ENCODE measurements at places on chromosomes 3 and 15.
A peak's percentile ranks its signal among the peaks of the same experiment; 100 is the strongest.

DNA sequence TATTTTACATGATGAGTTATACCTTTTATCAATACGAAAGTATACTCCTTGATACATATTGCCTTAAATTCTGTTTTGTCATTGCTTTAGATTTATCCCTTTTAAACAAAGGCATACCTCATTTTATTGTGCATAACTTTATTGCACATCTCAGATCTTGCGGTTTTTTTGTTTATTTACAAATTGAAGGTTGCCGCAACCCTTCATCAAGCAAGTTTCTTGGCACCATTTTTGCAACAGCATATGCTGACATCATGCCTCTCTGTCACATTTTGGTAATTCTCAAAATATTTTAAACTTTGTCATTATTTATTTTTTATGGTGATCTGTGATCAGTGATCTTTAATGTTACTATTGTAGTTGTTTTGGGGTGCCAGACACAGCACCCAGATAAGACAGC, 20.9 kb downstream of the SNRK start:
- DNase-seq = no peak

- no peak for DNase-seq
Measured at GRCh38 chr3:121739902-121740301, 9.6 kb downstream of the GOLGB1 start.

DNA sequence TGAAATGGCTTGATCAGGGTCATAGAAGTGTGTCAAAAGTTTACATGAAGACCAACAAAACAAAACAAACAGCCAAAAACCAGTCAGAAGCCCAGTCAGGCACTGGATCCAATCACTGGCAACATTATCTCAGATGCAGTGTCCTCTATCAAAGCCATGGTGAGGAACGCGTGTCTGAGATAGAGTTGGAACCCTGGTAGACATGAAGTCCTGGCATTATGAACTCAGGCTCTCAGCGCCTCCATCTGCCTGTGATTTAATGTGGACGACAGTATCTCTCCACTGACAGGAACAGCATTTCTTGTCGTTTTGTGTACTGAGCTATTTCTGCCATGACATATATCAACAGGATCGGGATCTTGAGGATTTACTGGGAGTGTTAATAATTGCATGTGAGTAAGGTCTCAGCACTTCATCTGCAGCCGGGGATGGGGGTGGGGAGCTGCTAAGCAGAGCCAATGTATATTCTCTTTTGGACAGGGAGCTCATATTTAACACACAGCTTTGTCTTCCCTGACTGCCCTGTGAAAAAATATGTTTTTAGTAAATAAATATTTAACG, 1120.0 kb downstream of the IGSF11 start:
- no peak for DNase-seq

DNA sequence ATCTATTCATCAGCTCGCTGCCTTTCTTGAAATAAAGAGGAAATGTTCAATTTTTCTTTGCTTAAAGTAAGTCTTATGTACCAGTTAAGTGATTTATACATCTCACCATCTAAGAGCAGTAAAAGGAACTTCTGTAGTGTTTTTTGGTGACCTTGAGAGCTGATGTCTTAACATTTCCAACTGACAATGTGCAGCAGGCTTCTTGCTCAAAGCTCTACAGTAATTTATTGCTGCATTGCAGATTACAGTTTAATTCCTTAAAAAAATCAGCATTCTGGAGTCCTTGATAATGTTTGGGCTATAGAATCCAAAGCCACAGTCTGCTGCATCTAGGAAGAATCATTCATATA, 61.6 kb downstream of the DIPK2A start:
- no peak for DNase-seq

GRCh38 chr15:69548395-69549180, 96.0 kb downstream of the RPLP1 start:
- DNase-seq = no peak

GRCh38 chr3:24937780-24938179, 443.1 kb upstream of the THRB start:
- DNase-seq = no peak

GRCh38 chr3:187968883-187969580, 184.9 kb upstream of the LPP start:
- no peak for DNase-seq

DNA sequence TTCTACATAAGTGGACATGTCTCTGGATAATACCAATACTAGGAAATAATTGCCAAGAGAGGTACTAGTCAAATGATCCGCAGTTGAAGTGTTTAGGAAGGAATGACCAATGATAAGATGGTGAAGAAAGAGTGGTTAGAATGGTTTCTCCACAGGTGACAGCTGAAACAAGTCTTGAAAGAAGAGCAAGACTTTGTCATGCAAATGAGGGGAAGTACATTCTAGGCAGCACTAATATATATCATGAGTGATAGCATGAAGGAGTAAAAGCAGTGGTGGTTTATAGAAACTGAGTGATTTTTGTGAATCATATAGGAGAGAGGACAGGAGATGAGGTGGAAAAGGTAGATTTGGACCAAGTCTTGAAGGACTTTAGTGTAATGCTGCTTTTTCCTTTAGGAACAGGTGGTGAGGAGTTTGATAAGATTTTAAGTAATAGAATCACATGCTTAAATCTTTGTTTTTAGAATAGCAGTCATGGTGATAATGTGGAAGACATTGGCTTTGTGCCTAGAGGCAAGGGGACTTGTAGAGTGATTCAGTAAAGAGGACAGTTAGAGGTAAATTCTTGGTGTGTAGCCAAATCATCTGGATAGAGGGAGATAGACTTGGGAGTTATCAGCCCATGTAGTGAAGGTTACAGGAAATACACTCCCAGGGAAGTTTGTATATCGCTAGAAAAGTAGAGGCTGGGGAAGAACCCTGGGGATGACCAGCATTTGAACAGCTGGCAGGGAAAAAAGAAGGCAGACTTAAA, 31.9 kb downstream of the SLMAP start:
- DNase-seq = peak; percentile 14

DNA sequence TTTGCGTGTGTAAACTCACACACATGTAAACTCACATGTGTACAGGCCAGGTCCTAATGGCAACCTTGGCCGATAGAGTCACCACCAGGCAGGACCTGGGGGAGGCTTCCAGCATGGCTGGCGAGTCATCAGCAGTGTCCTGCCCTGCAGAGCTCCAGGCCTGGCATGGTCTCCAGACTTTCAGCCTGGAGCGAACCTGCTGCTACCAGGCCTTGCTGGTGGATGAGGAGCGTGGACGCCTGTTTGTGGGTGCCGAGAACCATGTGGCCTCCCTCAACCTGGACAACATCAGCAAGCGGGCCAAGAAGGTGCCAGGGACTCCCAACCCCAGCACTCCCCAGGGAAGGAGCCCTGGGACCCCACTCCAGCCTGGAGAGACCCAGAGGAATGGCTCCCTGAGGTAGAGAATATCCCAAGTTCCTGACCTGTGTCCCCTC, 1.0 kb downstream of the SEMA3B start:
- no peak for DNase-seq

DNA sequence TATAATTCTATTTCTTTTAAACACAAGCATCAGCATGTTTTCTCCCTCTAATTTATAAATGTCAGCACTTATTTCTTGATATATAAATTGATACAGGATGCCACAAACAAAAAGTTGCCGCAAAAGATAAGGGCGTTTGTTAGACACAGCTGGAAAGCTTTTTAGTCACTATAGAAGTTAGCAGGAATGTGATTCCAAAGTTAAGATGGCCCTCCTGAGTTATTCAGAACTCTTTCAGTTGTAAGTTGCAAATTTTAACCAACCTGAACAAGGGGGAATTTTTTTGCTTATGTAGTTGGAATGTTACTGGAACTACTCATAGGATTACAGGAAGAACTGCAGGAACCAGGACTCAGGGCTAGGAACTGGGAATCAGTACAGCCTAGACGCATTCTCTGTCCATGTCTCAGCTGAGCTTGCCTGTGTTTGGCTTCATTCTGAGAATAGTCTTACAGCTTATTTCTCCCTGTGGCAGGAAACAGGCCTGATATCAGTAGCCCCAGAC, 166.3 kb downstream of the VGLL4 start:
- no peak for DNase-seq

DNA sequence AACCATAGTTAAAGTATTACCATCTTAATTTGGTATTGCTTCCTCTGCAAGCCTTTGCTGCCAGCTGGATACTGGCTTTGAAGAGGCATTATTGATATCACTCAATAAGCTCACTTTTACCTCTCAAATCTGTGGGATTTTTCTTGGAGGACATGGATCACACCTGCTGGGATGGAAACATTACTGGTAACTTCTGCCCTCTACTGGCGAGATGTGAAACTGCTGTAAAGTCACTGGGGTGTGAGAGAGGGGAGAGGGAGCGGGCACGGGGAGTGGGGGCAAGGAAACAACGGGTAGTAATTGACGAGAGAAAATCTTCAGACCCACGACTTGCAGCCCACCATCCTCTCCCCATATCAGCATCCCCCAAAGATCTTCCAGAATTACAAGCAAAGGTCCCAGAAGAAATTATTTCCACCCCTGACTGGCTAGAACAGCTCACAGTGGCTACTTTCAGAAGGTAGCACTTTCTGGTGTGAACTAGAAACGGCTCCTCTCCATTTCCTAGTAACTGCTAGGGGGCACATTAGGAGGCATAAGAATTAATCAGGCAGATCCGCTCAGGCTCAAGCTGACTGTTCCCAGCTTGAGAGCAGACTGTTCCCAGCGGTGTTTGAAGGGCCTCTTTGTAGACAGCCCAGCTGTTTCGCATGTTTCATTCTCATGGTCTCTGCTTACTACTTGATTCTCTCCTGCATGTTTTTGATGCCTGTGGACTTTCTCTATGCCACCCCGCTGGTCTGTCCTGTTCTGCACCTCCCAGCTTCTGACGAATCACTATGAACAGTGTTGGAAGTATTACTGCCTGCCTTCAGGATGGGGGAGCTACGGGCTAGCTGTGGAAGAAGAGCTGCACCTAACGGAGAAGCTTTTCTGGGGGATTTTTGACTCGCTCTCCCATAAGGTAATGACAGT, 230.4 kb upstream of the CHRM5 start:
- peak; percentile 41 for DNase-seq

- DNase-seq = no peak
Measured at GRCh38 chr3:40287248-40287647, 22.3 kb upstream of the EIF1B start.

DNA sequence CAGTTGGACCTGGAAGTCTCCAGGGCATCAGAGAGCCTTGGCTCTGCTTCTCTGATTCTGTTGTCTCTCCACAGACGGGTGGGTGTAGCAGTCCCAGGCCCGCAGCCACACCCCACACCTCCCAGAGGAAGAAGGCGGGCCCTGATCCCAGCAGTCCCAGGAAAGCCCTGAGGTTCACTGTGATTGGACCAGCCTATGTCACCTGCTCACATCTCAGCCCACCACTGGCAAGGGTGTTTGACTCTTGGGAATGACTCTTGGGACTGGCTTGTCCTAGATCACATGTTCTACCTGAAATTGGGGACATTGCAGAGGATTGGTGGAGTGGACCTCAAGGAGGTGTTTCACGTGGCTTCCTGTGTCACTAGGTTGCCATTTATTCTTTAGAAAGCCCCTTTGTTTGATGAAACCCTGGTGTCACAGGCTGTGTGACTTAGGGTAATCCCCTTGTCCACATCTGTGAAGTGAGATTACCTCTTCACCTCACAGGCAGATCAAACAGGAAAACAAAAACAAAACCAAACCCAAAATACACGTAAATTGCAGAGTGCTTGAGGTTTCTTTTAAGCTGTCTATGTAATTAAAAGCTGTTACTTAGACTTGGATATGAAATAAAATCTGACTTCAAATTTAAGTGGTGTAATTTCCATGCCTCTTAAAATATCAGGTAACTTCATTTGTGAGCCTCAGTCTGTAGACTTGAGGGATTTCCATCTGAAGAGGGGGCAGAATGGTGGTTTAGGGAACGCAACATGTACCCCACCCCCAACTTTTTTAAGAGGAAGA, 26.7 kb downstream of the FLNB start:
- DNase-seq = peak; percentile 90

DNA sequence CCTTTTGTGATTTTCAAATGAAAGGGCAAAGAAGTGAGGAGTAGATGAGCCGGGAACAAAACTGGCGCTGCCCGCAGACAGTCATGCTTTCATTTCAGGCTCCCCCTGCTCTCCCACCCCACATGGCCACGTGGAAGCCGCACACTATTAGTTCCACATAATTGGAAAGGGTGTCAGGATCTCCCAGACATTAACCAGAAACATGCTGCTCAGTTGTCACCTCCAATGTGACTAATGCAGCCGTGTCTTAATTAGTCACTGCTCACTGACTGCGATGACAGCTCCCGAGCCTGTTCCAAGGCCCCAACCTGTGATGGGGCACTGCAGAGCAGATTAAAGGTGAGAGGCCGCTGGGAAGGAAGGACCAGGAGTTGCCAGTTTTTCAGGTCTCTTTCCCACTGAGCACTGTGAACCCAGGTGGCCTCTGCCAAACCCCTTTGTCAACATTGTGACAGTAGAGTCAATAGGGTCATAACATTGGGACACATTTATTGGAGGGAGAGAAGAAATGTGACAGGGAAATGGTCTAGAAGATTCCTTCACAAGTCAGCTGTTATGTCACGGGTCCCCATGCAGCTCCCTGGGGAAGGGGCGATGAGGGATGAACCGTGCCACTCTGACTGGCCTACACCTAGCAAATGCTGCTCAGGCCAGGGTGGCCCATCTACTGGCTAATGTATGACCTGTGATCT, 38.6 kb upstream of the SFMBT1 start:
- DNase-seq = no peak

DNA sequence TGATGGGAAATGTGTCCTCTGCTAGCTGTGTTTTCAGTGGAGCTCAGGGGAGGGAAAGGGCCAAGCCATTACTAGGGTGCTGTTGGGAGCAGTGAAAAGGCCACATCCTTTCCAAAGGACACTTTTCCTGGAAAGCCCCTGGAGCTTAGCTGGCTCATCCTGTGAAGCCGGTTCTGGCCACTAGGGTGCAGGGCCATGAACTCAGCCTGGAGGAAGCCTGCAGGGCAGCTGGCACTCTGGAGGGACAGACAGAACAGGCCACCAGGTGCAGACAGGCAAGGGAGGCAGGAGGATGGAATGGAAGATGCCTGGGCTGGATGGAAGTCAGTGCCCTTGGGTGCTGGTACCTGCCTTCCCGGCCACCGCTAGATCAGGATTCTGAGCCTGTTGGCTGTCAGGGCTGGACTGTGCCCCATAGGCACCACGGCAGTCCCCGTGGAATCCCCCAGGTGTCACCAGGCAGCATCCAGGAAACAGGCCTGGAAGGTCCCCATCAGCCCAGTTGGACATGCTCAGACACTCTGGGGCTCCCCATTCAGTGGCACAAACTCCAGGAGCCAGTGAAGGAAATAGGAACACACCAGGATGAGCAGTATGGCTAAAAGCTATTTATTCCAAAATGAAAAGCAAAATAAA, 76.2 kb upstream of the C2CD4B start:
- no peak for DNase-seq

DNA sequence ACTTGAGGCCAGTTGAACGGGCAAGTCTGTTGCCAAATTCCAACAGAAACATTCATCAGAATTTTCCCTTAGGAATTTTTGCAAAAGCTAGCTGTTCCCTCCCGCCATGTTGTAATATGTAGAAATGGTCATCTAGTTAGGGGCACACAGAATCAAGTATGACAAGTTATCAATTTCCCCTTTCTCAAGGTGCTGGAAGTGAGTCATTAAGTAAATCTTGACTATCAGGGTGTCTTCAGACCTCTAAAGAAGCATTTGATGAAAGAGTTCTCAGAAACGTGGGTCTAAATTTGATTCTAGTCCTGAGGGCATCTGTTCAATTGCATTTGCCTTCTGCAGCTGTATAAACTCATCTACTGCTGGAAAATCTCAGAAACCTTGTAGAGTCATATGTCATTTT, 123.4 kb upstream of the FRMD4B start:
- no peak for DNase-seq
